Left hindlimb (tissue), 1 donor: ENCODE measurements at places on chromosomes 2 and 18.

- DNase-seq: no peak
These were observed 383.1 kb downstream of the GALR1 start for GRCh38 chr18:77632758-77633157.

- no peak for DNase-seq
These were observed 26.5 kb downstream of the EPAS1 start for GRCh38 chr2:46323730-46324129.

GRCh38 chr2:218983263-218983933, 1.6 kb downstream of the FEV start:
- no peak for DNase-seq

DNA sequence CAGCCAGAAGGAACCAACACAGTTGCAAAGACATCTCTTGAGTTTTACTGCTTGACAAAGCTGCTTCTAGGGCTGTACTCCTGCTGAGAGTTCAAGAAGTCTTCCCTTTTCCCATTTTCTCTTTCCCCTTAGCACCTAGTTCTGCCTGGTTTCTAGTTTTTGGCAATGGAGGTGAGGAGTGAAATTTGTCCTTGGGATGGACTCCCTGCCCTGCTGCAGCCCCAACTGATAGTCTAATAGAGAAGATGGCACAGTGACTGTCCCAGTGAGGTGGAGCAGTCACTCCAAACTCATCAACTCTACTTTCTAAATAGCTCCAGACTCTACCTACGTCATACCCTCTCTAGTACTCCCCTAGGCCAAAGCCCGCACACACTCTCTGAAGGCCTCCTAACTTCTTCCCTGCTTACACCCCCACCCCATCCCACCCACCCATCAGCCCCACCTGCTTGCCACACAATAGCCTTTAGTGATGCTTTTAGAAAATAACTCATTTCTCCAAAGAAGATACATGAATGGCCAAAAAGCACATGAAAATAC, 164.4 kb downstream of the DDX1 start:
- no peak for DNase-seq

- peak; percentile 43 for DNase-seq
These were observed 44.9 kb downstream of the TMEM37 start for GRCh38 chr2:119476301-119477112.

- no peak for DNase-seq
These were observed 47.1 kb upstream of the SPRED2 start for GRCh38 chr2:65479524-65479923.

DNA sequence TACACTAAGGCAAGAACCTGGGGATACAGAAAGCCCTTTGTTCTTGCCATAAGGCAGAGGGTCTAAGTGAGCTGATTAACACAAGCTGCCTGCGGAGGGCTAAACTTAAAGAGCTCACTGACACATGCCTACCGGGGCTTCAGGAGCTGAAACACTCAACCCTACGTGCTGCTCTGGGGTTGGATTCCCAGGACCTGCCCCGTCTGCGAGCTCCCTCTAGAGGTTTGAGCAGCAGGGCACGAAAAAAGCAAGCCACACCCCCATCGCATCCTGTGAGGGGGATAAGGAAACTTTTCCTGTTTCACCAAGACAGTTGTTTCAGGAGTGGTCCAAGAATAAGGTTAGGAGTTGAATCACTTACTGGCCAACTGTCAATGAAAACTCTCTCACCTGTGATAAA, 562.1 kb downstream of the TMX3 start:
- no peak for DNase-seq

- no peak for DNase-seq
These were observed 494.9 kb upstream of the LRATD1 start for GRCh38 chr2:14137643-14138042.

DNA sequence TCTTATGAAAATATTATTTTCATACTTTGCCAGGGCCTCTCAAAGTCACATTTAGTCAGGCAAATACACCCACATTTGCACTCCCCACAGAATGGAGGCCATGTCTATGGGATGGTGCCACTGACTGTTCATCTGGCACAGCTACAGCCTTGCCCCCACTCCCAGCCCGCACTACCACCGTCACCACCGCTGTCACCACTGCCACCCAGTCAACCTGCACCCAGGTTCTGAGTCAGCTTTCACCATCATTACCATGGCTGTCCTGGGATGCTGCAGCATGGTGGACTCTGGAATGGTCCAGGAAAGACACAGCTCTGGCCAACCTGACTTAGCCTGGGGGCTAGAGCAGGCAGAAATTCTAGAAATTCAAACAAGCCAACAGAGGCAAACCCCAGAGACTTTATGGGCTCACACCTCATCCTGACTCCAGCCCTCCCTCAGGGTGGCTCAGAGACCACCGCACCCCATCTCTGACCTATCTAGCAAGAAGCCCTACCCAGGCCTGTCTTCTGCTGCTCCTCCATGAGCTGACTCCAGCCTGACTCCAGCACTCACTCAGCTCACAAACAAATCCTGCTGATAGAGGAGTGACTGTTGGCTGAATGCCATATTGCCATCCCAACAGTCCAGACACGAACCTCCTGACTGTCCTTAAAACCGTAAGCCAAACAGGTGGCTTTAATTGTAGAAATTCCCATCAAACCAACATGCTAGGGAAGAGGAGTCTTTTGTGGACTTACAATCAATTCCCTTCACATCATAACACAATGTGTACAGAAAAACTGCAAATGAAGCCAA, 28.0 kb downstream of the DNER start:
- DNase-seq: no peak

DNA sequence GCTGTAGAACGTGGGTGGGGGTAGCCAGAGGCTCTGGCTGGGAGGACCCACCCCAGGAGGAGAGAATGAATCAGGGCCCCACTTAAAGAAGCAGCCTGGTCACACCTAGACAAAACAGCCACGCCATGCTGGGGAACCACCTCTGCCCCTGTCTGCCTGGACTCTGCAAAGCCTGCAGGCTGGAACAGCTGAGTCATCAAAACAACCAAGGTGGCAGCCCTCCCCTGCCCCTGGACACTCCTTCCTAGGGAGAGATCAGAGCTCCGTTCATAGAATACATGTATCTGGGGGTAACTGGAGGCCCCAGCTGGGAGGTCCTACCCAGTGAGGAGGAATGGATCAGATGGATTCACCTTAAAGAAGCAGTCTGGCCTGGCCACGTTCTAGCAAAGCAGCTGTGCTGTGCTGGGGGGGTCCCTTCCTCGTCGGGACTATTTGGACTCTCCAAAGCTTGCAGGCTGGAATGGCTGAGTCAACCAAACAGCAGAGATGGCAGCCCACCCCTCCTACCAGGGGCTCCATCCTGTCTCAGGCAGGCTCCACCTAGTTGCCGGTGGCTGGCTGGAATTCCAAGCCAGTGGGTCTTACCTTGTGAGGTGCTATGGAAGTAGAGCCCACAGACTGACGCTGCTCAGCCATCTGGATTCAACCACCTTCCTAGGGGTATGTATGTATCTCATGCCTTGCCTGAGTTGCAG, 50.5 kb upstream of the NT5C1B start:
- no peak for DNase-seq

DNA sequence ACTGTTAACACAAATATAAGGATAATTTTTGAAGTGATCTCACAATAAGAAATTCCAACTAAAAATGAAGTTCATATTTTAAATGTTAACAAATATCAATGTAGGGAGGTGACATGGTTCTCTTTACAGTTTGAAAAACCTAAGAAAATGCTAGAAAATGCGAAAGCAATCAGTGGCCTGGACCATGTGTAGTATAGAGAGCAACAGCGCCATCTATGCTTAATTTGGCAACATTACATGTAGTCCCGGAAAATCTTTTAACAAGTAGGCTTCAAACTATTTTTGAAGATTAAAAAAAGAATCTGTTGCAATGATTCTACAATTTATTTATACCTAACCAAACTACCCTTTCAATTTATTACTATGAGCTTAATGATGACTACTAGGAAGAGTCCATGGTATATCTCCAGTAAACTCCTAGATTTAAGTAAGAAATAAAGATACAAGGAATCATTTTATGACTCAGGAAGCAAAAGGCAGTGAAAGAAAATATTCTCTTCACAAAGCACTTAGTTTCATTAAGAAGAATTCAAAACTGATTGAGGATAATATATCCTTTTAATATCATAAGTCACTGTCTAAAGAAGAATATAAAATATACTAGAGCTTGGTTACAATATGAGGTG, 33.3 kb downstream of the NDUFA10 start:
- no peak for DNase-seq

DNA sequence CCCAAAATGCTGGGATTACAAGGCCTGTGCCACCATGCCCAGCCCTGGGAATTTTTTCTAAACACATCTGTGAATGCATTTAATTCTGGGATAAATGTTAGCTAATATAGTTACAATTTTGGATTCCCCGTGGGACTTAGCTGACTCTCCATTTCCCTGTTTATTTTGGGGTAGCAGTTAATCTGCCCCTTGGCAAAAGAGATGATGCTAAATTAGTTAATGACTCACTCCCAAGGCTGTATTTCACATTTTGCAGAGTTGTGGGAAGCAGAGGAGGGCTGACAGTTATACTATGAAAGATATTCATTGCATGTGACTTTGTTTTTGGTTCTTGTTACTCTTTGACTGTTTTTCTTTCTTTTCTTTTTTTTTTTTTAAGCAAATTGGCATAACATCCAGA, 3.2 kb downstream of the MTHFD2 start:
- DNase-seq: no peak

GRCh38 chr2:8622199-8622911, 59.5 kb upstream of the ID2 start:
- DNase-seq: no peak

- no peak for DNase-seq
These were observed 215.0 kb downstream of the MYCN start for GRCh38 chr2:16155366-16155765.

- no peak for DNase-seq
These were observed 37.6 kb downstream of the LMAN2L start for GRCh38 chr2:96702098-96702785.

- no peak for DNase-seq
These were observed 40.6 kb downstream of the ACTR3 start for GRCh38 chr2:113930448-113930847.
